Muscle of leg (tissue), 16 donors: ENCODE measurements at places on chromosomes 16 and 17.

GRCh38 chr16:68884861-68885720 is 41.8 kb downstream of the TANGO6 start:
- DNase-seq: peak; percentile 10

GRCh38 chr17:5118219-5118618 is 2.4 kb downstream of the USP6 start:
- no peak for DNase-seq

DNA sequence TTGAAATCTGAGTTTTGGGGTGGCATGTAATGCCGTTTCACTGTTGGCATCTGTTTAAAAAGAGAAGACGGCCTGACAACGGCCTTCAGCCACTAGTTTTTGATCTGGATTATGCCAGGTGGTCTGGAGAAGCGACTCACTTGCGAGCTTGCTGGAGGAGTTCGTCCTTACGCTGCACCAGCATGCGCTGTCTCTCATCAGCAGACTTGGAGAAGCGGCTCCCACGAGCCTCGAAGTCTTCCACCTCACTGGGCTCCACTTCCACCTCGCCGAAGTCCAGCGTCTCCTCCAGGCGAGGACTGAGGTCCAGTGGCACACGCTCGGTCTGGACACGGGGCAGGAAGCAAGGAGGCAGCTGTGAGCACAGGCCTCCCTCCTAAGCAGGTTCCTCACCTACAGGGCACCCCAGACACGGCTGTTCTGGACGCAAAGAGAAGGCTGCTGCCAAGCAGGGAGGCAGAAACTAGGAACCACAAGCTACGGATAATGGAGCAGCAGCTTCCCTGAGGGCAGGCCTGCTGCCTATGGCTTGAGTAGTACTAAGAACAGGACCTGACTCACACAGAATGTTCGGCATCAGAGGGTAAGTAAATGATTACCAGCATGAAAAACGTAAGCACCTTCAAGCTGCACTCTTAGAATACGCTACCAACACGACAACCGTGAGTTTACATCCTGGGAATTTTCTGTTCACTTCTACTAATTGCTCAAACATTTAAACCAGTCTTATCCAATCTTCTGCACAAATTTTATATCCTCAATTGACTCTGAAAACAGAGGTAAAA is 61.4 kb downstream of the AMFR start:
- no peak for DNase-seq

DNA sequence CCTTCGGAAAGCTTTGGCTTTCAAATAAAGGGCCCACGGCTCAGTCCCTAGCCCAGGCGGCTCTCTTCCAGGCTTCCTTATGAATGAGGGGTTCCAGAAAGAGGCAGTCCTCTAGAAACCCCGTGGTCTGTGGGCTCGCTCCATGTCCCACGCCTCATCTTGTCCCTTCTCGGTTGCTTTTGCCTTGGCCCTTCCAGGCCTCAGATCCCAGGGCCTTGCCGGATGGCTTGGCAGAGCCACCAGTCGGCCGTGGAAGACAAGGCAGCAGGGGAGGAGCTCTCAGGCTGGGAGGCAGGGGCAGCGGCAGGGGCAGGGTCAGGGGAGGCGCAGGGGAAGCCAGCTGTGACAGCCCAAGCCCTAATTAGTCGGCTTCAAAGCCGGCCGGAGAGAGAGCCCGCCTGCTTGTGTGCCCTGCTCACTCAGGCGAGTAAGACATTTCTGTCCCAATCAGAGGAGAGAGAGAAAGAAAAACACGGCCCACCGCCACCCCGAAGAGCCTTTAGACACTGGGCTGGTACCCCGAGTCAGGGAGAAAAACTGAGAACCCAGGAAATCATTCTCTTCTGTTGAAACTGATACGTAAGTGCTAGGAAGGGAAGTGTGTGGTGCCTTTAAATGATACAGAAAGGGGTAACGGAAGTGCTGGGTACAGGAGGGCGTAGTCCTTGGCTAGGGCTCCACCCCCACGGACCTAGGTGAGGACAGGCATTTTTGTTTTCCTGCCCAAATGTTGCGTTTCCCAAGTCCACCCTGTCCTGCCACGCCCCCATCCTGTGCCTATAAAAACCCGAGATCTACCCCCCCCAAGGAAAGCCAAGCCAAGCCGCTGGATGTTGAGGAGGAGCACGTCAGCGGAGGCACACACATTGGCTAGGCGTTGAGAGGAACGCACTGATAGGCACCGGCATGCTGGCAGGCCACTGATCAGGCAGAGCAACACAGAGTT is 27.8 kb upstream of the MEIOC start:
- DNase-seq: peak; percentile 60

- DNase-seq: no peak
These were observed 88.4 kb downstream of the RTN4RL1 start for GRCh38 chr17:1936766-1937165.

GRCh38 chr16:35134471-35134870 is 1675.1 kb downstream of the TP53TG3F start:
- no peak for DNase-seq

DNA sequence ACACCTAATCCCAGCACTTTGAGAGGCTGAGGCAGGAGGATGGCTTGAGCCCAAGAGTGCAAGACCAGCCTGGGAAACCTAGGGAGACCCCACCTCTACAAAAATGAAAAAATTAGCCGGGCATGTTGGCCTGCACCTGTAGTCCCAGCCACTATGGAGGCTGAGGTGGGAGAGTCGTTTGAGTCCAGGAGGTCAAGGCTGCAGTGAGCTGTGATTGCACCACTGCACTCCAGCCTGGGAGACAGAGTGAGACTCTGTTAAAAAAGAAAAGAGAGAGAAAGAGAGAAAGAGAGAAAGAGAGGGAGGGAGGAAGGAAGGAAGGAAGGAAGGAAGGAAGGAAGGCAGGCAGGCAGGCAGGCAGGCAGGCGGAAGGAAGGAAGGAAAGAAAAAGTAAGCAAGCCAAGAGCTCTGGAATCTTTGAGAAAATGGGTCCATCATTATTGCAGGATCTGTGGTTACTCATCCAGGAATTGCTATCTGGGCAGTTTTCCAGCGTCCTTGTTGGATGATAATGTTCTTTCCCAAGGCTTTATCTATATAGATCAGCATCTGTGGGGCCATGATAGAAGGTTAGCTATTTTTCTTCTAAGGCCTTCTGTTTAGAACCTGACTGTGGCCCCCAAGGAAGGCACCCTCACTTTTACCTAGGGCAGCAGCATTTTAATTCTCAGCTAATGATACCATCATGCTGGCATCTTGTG is 533.2 kb upstream of the CDH5 start:
- DNase-seq: peak; percentile 59

DNA sequence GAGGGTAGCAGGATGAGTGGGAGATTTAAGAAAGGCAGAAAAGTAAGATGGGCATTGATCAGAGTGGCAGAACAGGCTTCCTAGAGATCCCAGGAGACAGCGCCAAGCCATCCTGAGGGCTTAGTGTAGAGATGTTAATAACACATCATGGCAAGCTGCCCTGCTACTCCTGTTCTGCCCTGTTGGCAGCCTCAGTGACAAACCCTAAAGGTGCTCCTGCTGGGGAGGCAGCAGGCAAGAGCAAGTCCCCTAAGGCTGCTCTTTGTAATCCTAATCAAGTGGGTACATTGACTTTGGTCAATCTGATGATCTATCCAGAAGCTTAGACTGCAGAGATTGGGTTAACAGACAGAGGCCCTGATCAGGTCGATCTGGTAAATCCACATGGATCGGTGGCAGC is 16.3 kb downstream of the ANKFN1 start:
- no peak for DNase-seq
